Renal cortex interstitium (tissue), 15 donors: ENCODE measurements at places on chromosomes 2 and 18.

- no peak for DNase-seq
Observed at GRCh38 chr18:22952525-22952924, 19.4 kb downstream of the RBBP8 start.

GRCh38 chr2:70014959-70015358 is 53.5 kb upstream of the ASPRV1 start:
- no peak for DNase-seq

DNA sequence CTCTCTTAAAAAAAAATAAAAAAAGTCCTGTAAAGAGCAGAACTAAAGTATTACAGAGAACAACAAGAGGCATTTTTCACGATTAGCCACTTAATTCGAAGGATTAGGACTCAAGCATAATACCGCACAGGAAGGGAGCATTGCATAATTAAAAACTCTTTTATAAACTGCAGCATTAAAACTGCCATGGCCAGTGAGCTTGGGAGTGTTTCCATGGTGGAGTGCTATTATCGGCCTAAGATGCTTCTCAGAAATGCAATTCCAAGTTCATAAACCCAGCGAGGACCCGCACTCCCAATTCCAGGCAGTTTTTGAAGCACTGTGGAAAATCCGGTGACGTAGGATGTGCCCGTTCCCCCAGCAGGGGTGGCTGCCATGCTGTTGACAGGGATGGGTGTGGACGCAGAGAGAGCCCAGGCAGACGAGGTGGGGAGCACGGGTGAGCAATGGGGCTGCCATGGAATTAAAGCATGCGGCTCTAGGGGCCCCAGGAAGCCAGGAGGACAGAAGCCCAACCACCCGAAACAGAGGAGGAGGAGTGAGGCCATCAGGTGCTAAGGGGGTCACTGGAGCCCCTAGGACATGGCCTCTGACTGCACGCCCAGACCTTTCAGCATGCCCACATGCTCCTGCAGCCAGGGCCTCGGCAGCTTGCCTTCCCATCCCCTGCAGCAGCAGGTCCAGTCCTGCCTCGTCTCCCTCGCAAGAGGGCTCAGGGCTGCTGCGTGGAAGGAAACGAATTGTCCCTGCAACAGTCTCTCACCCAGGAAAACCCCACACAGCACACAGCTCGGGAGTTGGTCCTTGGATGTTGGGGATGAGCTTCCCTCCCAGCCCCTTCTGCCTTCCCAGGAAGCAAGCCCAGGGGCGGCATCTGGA is 233.4 kb downstream of the NDUFA10 start:
- DNase-seq, result no peak

- no peak for DNase-seq
Observed at GRCh38 chr2:201093573-201093972, 21.8 kb downstream of the NDUFB3 start.

- DNase-seq, result no peak
Observed at GRCh38 chr2:218423584-218423983, 4.7 kb downstream of the VIL1 start.
